ENCODE measurements at places on chromosomes 2 and 18. TPM values are rescaled to one million over a fixed set of nuclear protein-coding genes. Genes with fewer than 3 reads are reported as not detected.

DNA sequence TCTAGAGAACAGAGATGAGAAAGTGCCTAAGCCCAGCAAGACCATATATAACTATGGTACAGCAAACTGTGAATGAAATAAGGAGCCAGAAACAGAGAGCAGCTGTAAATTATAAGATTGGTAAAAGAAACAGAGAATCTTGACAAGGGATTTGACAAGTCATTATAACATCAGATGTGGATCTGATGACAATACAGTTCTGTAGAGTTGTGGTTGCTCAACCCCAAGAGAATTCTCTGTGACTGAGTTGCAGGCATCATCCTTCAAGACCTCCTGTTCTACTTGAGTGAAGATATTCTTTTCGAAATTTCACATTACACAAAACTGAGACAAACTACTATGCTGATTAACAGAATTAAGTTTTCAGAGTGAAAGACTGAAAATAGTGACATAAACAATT lies 343.1 kb upstream of the SLC39A10 start:
- DNase-seq, result no peak

DNA sequence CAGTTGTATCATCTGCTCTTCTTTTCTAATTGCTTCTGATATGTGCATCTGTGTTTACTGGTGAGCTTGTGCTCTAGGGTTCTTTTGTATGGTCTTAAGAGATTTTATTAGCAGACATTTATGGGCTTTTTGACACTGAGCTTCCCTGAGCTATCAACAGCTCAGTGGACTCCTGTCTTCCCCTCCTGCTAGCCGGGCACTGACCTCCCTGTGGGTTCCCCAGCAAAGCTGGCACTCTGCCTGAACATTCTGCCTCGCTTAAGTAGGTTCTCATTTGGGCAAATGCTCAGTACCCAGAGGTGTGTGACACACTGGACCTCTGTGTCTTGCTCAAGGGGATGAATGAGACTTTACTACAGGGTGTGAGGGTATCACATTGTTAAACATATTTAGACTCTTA lies 15.8 kb downstream of the TRAF3IP1 start:
- no peak for DNase-seq

DNA sequence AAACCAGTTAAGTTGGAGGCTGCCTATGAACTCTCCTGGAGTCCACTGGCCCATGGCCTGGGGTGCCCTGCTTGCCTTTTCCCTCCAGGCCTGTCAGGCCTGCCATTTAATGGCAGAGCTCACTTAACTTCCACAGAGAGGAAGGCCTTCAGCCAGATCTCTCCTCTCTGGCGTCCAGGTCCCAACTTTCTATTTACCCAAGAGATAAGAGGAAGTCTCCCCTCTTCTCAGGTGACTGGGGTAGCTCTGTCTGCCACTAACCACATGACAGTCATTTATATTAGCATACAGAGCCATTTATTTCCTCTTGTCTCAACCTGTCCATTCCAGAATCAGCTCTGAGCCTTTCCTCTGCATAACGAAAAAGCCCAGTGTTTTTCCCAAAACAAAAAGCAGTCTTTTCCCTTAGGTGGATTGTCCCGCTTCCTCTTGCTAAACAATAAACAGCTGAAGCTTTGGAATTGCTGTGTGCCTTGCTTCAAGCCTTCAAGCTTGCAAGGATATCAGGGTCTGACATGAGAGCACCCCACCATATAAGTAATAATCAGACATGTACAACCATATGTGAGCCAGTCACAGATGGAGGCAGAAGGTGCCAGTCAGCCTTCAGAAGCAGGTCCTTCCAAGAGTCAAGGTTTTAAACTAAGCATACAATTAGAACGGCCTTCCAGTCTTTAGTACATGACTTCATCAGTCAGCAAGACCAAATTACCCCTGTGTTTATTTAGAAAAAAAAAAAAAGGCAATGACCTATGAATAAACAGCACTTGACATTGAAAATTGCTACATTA lies 71.2 kb upstream of the STPG4 start:
- DNase-seq, result no peak

GRCh38 chr2:150750720-150751119 lies 263.3 kb upstream of the RND3 start:
- DNase-seq, result no peak

GRCh38 chr2:120863146-120863545 lies 127.5 kb downstream of the GLI2 start:
- no peak for DNase-seq

GRCh38 chr2:118913131-118913802 lies 28.7 kb upstream of the MARCO start:
- no peak for DNase-seq

MROH2A gene
- polyA plus RNA-seq, result not detected

- peak; percentile 13 for DNase-seq
These were observed 128.0 kb upstream of the GYPC start for GRCh38 chr2:126527836-126528490.

DNA sequence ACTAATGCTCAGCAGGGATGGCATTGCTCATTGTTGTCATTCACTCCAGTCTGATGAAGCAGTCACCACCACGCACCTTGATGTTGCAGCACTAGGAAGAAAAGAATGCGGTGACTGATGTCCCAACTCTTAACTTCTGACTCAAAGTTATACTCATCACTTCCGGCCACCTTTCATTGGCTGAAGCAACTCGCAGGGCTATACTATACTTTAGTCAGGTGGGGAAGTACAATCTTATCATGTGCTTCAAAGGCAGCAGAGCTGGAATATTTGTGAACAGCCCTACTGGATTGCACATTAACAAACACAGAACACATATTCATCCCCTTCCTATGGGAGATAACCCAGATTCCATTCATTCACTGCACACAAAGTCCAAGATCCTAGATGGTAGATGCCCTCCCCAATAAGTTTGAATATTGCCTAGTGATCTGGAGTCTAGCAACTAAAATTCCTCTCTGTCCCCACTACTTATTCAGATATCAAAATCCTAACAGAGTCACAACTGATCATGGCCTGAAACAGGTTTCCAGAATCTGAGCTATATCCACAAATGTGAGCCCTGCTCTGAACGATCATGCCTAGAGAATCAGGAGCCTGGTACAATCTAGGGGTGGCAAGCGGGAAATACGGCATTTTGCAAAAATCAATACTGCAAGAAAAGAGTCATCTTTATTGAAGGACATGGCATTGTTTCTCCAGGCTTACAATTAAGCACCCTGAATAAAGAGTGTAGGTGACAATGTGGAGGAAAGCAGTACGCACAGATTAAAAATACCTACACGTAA lies 3.4 kb upstream of the SPATS2L start:
- no peak for DNase-seq

G6PC2 gene
- polyA plus RNA-seq, result not detected

- no peak for DNase-seq
These were observed 59.6 kb downstream of the TPGS2 start for GRCh38 chr18:36769172-36769571.

DNA sequence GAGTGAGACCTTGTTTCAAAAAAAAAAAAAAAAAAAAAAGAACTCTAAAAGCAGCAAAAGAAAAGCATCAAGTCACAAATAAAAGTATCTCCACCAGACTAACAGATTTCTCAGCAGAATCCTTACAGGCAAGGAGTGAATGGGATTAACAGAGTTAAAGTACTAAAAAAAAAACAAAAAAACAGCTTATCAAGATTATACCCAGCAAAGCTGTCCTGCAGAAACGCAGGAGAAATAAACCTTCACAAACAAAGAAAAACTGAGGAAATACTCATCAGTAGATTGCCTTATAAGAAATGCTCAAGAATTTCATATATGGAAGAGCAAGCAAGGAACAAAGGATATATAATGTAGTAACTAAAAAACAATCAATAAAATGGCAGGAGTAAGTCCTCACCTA lies 35.6 kb downstream of the USP34 start:
- DNase-seq, result no peak

DNA sequence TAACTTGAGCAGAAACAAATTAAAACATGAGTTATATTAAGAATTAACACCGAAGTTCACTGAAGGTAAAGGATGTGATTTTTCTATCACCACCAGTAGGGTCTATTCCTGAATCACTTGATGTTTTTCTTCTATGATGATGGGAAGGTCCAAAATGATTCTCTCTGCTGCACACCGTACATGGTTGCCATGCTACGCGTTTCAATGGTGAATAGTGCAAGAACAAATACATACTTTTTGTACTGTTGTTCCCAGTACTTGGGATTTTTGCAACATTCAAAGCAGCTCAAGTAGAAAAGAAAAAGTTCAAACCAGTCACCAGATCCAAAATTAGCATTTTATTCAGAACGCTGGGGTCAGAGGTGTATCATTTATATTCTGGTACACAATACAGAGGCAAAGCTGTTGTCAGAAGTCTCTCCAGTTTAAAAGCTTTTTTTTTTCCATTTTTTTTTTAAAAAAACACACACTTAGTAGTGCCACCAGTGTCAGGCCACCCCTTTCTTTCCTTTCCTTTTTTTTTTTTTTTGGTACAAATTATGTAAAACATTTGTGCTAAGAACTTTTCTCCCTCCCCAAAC lies 226.2 kb downstream of the CDH2 start:
- no peak for DNase-seq

DNA sequence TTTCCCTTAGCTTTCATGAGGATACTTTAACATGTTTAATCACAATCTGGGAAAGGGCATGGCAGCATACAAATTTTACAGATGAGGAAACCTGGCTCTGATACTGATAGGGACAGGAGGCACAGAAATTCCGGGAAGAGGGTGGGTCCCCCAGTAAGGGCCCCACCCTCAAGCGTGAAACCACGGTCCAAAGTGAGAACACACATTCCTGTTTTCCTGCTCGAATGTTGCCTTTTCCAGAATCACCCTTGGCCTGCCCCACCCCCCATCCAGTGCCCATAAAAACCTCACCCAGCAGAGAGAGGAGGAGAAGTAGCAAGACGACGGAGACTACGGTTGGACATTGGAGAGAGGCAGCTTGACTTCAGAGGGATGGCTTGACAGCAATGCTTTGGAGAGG lies 98.2 kb downstream of the HIBCH start:
- no peak for DNase-seq

GALR1 gene
- not detected for polyA plus RNA-seq

DNA sequence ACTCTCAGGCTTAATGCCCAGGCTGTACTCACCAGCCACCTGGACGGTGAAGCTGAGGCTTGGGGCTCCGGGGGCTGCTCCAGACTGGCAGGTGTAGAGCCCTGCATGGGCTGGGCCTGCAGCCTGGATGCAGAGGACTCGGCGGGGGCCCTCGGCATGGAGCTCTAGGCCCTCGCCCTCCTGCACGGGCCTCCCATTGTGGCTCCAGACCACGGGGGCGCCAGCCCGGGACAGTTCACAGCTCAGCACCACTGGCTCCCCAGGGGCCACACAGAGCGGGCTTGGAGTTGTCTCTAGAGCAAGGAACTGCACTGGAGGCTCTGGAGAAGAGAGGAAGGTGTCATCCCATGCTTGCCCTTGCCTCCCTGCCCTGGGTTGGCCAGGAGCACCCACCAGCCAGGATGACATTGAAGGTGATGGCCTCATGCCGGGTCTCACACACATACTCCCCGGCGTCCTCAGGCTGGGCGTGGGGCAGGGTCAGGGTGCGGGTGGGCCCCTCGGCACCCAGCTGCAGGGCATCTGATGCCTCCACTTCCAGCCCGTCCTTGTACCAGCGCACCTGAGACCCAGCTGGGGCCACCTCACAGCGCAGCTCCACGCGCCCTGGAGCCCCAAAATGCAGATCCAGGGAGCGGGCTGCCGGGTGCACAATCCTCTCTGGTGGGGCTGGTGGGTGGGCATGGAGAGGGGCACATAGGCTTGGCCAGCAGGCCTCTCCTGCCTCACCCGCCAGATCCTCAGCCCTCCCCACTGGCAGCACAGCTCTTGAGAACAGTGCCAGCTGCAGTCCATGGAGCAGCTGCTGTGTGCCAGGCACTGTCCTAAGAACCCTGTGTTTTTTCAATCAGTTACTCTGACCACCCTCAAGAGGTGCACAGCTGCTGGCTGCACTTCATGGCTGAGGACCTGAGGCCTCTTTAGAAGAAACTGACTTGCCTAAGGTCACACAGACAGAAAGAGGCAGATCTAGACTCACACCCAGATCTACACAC lies 13.3 kb downstream of the OBSL1 start:
- no peak for DNase-seq

C2orf81 gene
- polyA plus RNA-seq, result 0.16 TPM

FTCDNL1 gene
- polyA plus RNA-seq, result 0.10 TPM

OTOS gene
- not detected for polyA plus RNA-seq

- no peak for DNase-seq
These were observed 24.6 kb upstream of the ATOH8 start for GRCh38 chr2:85728883-85729824.

DNA sequence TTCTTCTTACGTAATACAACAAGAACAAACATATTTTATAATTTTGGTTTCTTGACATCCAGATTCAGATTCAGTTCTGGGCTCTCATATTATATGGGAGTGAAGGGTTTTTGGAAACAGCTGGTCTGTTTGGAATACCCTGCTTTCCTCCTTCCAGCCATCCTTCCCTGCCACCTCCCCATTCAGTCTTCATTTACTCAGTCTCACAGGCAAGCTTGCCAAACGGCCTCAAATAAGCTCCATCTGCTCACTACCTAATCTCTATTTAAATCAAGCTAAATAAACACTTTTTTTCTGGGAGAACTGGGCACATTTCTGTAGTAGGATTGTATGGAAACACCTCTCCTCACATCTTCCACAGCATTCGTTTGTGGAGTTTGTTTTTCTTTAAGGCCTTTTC lies 147.5 kb downstream of the RND3 start:
- DNase-seq, result no peak

GTF2A1L gene
- 0.19 TPM for polyA plus RNA-seq

- DNase-seq, result no peak
These were observed 174.3 kb downstream of the C1D start for GRCh38 chr2:67888351-67889005.

GRCh38 chr2:180539541-180539940 lies 440.9 kb upstream of the UBE2E3 start:
- DNase-seq, result no peak

TNFAIP6 gene
- polyA plus RNA-seq, result 16.6 TPM

DNA sequence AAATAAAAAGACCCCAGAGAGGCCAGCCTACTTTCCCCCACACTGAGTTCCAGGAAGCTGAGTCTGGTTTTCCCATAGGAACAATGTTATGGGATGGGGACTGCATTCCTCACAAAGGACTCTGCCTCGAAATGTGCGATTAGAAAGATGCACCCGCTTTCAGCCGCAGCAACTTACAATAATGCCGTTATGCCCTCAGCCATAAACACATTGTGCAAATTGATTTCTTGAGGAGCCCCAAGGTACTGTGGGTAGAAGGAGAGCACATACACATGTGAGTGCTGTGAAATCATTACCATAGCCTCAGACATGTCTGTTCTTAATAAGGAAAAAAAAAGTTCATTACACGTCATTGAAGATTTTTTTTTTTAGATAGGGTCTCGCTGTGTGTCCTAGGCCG lies 64.7 kb downstream of the AGAP1 start:
- DNase-seq, result no peak

GRCh38 chr2:235080101-235080500 lies 128.3 kb downstream of the SH3BP4 start:
- no peak for DNase-seq

DNA sequence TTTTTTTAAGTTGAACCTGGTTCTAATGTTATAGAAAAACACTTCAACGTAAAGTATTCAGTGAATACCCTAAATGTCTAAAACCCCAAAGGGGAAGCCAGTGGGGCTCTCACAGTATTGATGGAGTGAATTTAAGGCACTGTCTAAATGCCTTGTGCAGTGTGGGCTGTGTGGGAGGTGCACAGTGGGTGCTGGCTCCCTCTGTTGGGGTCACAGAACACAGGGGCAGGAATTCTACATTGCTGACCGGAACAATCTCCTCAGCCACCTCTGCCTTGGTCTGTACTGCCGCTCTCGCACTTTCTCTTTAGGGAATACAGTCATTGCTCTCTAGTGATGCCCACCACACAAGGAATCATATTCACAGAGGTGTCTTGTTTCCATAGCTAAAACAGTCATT lies 45.4 kb downstream of the SPRED2 start:
- DNase-seq, result no peak

INHA gene
- polyA plus RNA-seq, result 0.12 TPM
